Stimulated activated naive CD4-positive, alpha-beta T cell treated with Interleukin-2 at 50 U/mL for 16 hours (primary cell): ENCODE measurements at places on chromosomes 6 and 20.

DNA sequence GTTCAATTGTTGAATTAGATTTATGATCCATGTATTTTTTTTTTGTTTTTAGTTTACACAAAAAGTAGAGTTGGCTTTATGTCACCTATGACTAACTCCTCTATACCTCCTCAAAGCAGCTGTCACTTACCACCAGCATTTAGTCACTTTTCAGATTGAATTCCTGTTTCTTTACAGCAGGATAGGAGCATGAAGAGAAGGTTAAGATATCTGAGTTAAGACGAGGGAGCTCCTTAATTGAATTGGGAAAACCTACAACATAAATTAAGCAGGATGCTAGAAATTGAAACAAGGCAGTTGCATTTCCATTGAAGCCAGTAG, 237.2 kb downstream of the FARS2 start:
- DNase-seq: no peak

- no peak for DNase-seq
Measured at GRCh38 chr6:103367212-103367611, 1492.5 kb downstream of the HACE1 start.

- no peak for DNase-seq
Measured at GRCh38 chr20:21167261-21167660, 41.4 kb downstream of the KIZ start.

DNA sequence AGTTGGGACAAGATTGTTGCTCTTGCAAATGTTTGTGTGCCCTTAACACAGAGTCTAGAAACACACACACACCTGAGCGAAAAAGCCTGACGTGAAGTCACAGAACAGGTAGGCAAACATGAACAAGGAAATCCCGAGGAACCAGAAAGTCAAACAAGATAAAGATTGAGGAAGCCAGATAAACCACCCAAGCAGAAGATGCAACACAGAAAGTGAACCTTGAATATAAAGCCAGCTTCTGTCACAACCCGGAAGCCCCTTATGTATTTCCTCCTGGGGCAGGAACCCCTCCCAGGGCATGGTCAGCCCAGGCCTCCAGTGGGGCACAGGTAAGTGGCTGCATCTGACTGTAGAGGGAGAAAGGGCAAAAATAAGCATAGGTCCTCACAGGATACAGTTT, 158.2 kb upstream of the SUPT3H start:
- no peak for DNase-seq

DNA sequence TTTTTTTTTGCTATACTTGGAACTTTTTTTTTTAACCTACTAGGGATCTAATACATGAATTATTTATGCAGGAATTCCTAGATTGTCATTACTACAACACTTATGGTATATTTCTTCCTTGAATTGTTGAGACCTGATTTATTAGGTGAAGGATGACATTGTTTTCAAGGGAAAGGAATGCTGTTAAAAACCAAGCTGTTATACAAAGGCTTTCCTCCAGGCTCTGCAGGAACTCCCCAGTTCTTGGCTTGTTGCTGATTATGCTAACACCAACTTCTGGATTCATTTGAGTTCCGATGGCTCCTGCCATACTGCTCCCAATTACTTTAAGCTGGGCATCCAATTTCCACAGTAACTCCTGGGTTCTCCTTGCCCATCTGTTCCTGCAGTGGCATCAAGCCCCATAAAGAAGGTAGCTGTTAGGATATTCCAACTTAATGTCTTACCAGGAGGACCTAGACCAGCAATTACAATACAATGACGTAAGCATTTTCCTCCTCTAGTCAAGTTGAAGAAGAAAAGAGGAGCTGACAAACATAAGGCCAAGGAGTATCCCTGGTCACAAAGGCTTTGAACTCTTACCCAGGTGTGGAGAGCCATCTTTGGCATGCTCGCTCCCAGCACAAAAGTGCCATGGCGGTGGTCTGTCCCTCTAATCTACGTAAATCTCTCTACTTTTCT, 215.9 kb upstream of the AGPAT4 start:
- DNase-seq: no peak

DNA sequence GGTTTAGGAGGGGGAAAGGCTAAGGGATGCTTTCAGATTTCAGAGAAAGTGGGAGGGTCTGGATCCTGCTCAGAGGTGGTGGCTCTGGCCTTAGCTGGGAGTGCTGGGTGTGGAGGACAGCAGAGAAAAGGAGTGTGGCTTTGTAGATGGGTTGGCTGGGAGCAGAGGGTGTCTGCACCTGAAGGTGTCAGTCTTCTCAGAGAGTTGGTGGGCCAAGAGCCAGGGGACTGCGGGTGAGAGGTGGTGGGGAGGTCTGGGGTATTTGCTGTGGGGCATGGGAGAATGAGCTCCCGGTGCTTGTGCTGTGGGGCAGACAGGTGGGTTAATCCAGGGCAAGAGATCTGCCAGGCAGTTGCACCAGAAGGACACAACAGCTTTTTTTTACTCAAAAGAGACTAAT, 67.4 kb downstream of the TOX2 start:
- DNase-seq: no peak
